Naive B cell (primary cell): ENCODE measurements at places on chromosomes 1 and 21. TPM values are rescaled to one million over a fixed set of nuclear protein-coding genes. Genes with fewer than 3 reads are reported as not detected.

Gene LYST
- polyA plus RNA-seq: 50.1 TPM

Gene OR2L13
- 0.27 TPM for polyA plus RNA-seq

Gene HORMAD1
- not detected for polyA plus RNA-seq

Gene SH2D5
- polyA plus RNA-seq: not detected

Gene KLHL21
- polyA plus RNA-seq: 16.9 TPM

Gene PLA2G4A
- not detected for polyA plus RNA-seq

Gene TCHH
- not detected for polyA plus RNA-seq

Gene DNAJC16
- 8.5 TPM for polyA plus RNA-seq

Gene ABCG1
- polyA plus RNA-seq: 32.8 TPM
